ENCODE measurements at places on chromosomes 1 and 21.

GRCh38 chr1:15362737-15363128 lies 47.0 kb upstream of the EFHD2 start:
- DNase-seq = no peak

DNA sequence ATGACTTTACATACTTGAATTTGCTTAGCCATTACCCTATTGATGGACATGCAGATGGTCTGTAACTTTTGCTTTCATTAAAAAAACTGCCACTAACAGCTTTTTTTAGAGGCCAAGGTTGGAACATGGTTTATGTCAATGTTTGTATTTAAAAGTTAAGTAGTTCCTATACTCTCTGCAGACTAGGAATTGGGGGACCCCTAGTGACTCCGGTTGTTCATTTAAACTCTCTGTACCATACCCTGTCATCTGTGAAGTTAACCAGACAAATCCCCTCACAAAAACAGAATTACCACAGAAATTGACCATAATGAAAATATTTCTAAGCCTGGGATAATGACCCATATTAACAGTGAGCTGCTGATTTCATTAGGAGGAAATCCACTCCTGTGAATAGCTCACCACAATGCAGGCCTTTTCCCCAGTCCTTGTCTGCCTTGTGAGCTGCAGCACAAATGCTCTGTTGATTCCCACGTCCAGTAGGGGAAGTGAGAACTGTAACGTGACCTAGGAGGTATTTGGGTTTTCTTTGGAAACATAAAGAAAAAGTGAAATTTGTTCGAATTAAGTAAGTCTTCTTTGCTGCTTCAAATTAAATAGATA lies 30.2 kb upstream of the CD101 start:
- no peak for DNase-seq

DNA sequence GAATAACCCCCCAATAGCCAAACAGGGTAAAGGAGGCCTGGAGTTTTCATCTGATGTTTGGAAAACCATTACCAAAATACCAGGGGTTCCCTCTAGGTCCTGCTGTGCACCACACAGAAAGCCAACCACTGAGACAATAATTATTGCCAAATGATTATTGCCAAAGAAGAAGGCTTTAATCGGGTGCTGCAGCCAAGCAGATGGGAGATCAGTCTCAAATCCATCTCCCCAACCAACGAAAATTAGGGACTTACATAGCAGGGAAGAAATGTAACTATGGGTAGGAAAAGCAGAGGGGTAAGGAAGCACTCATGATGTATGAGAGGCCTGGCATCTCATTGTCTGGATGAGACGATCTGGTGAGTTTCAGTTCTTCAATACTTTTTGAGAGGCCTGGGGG lies 28.8 kb upstream of the LPGAT1 start:
- DNase-seq = no peak

GRCh38 chr1:14165371-14165801 lies 433.1 kb upstream of the KAZN start:
- DNase-seq = no peak

DNA sequence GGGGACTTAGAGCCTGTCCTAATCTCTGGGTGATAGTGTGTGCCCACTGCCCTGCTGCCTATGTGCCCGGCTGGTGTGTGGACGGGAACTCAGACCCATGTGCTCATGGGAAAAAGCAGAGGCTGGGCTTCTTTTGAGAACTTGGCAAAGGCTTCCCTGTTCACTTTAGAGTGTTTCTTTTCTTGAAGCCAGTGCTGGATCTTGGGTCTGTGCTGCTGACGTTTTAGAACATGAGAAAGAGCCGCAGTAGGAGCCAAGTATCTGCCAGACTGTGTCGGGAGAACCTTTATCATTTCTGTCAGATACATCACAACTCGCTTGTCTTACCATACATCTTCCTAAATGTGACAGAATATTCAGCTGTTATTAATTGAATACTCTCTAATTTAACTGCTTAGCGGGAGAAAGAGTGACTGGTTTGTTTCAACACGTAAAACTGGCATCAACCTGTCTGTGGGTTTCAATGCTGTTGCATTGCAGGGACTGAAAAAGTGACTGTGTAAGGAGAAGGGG lies 195.2 kb downstream of the PBX1 start:
- no peak for DNase-seq

GRCh38 chr1:237396426-237396825 lies 354.4 kb downstream of the RYR2 start:
- DNase-seq = no peak

- DNase-seq = no peak
Measured at GRCh38 chr1:74534241-74534640, 21.8 kb upstream of the LRRC53 start.

- DNase-seq = no peak
Measured at GRCh38 chr1:22323846-22324504, 127.7 kb upstream of the ZBTB40 start.

DNA sequence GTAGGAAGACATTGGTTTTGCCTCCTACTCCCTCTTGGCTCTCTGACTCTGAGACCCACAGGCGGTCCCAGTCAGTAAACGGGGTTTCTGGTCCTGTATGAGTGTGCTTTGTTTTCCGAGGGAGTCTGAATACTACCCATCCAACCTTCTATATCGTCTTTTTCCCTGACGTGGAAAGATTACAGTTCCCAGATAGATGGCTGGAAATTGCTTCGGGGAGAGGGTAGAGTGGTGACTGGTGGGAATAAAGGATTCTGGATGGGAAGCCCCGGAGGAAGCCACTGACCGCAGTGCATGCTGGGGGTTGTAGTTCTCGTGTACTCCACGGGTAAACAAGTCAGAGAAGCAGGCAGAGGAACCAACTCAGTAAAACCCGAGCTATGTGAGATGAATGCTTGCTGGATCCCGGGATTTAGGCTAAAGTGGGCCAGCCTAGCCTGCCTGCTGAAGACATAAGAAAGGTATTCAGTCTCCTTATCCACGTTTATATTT lies 66.2 kb upstream of the IRF2BP2 start:
- peak; percentile 46 for DNase-seq

- no peak for DNase-seq
Measured at GRCh38 chr1:150151291-150152181, 1.8 kb downstream of the PLEKHO1 start.

DNA sequence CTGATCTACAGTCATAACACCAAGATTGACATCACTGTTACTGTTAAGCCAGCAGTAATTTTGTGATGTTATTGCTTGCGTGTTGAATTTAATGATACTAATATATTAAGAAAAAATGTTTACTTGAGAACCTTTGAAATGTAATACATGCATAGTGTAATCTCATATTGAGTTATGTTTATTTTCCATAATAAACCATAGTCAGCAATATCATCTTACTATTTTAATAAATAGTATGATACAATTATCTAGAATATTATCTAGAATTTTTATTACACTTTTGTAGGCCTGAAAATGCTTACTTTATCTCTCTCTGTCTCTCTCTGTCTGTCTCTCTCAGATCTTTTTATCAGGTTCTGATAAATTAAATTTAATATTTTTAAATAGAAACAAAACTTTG lies 843.1 kb downstream of the KCNT2 start:
- DNase-seq = no peak

DNA sequence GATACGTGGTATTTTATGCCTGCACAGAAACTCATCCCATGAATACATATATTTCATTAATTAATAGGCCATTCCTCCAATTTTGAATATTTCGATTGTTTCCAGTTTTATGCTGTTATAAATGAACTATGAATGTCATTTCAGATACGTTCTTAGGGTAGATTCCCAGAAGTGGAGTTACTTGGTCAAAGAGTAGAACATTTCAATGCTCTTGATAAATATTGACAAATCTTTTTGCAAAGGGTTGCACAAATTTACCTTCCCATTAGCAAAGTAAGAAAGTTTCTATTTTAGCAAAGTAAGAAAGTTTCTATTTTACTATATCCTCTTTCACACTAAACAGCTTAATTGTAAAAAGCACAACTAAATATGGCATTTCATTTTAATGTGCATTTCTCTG lies 48.9 kb downstream of the KCNT2 start:
- DNase-seq = no peak

DNA sequence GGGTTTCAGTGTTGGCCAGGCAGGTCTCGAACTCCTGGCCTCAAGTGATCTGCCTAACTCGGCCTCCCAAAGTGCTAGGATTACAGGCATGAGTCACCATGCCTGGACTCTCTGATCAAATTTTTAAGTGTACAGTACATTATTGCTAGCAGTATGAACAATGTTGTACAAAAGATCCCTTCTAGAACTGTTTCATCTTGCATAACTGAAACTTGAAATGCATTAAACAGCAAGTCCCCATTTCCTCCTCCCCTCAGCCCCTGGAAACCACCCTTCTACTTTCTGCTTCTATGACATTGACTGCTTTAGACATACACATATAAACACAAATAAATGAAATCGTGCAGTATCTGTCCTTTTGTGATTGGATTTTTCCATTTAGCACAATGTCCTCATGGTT lies 463.4 kb downstream of the PTPRC start:
- no peak for DNase-seq

DNA sequence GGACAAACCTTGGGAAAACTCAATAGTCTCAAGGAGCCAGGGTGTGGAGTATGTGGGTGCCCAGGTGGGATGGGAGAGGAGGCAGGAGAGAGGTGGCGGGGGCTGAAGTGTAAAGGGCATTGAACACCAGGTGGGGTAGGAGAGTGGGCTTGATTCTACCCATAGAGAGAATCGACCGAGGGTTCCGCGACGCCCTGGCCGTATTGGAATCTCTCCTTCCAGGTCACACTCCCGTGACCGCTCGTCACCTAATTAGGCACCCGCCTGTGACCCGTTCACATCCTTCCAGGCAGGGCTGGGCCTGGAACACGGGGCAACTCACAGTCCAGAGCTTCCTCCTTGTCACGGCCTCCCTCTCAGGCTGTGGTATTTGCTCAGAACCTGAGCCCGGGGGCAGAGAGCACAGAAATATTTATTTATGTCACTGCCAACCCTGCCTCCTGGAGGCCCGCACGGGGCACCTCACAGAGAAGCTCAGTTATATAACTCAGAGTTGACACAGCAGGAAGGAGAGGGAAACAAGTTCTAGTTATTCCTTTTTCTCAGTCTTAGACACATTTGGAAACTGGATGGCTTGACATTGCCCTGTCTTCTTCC lies 12.0 kb downstream of the NCMAP start:
- DNase-seq = no peak

- no peak for DNase-seq
Measured at GRCh38 chr1:183195142-183195574, 9.1 kb downstream of the LAMC2 start.

All from CMK (cell line).